ENCODE measurements at places on chromosomes 5 and 9.

GRCh38 chr5:54323495-54323894 is 13.1 kb upstream of the ARL15 start:
- no peak for DNase-seq

- no peak for DNase-seq
These were observed 551.3 kb downstream of the TLE1 start for GRCh38 chr9:81137976-81138568.

DNA sequence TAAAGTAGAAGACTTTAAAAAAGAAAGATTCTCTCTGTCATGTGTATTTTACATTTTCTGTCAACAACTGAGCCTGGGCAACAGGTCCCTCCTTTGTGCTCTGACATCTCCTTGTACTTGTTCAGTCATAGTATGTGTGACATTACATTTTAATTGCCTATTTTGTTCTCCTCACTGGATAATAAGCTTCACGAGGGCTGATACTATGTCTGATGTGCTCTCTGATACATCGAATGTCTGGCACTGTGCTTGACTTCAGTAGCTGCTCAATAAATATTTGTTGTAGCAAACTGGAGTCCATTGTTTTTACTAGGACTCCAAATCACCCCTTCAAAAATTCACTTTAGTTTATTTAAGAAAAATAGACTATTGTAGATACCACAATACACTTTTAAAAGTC is 482.0 kb downstream of the RASEF start:
- DNase-seq = no peak

- no peak for DNase-seq
These were observed 613.2 kb downstream of the TLE1 start for GRCh38 chr9:81076131-81076530.

GRCh38 chr5:35920890-35921289 is 17.5 kb downstream of the CAPSL start:
- no peak for DNase-seq

GRCh38 chr9:34983209-34983608 is 6.3 kb upstream of the DNAJB5 start:
- no peak for DNase-seq

- DNase-seq = no peak
These were observed 2375.8 kb downstream of the MAT2B start for GRCh38 chr5:165881259-165881658.

- DNase-seq = no peak
These were observed 219.5 kb downstream of the KCTD16 start for GRCh38 chr5:144390133-144390532.

DNA sequence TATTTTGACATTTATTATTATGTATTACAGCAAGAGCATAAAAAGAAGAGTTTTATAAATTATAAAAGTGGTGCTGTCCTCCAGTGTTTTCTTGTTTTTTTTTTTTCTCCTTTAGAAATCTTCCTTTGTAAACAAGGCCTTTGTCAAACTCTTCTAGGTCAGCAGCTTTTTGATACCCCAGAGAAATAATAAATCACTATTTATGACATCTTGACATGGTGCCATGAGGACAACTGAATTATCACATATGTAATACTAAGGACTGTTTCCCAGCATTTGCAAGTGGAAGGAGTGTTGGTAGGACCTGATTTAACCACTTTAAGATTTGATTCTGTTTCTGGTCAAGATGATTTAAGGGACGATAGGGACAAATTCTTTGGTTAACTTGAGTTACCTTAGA is 4.6 kb downstream of the SMARCA2 start:
- no peak for DNase-seq

- DNase-seq = no peak
These were observed 16.0 kb downstream of the CTSL start for GRCh38 chr9:87741891-87742290.

- DNase-seq = no peak
These were observed 71.1 kb downstream of the ZNF474 start for GRCh38 chr5:122200450-122200849.

- DNase-seq = no peak
These were observed 204.9 kb downstream of the LRRC70 start for GRCh38 chr5:62783374-62784057.

- no peak for DNase-seq
These were observed 740.2 kb upstream of the ZNF608 start for GRCh38 chr5:125486634-125487033.

GRCh38 chr9:33684831-33685230 is 110.5 kb upstream of the PRSS3 start:
- DNase-seq = no peak

DNA sequence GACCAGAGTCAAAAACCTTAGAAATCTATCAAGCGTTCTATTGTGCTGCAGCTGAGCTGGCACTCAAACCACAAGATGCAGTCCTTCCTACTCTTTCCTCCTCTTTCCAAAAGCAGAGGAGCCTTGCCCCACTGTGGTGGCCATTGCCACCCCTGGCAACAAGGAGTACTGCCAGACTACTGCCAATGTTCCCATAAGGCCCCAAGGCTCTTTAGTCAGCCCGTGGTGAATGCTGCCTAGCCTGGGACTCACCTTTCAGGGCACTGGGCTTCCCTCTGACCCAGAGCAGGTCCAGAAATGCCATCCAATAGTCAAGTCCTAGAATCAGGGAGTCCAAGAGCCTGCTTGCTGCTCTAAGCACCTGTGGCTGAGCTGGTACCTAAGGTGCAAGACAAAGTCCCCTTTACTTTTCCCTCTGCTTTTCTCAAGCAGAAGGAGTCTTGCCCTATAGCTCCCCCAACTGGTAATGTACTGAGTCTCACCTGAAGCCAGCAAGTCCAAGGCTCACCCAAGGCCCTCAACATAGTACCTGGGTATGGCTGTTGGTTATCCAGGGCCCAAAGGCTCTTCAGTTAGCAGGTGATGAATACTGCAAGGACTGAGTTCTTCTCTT is 219.4 kb downstream of the ATPSCKMT start:
- DNase-seq = no peak

DNA sequence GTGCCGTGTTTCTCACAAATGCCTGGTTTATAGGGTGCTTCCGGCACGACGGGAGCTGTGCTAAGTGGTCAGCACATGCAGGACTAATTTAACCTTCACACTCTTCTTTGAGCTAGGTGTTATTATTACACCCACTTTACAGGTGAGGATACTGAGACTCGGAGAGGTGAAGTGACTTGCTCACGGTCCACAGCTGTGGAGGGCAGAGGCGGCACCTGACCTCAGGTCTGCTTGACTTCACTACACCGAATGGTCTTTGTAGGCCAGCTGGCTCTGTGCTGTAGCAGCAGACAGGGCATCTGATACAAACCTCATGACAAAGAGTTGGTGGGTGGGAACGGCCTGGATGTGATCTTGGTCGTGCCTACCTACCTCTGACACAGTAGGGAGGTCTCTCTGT is 102.0 kb upstream of the BOD1 start:
- DNase-seq = no peak

DNA sequence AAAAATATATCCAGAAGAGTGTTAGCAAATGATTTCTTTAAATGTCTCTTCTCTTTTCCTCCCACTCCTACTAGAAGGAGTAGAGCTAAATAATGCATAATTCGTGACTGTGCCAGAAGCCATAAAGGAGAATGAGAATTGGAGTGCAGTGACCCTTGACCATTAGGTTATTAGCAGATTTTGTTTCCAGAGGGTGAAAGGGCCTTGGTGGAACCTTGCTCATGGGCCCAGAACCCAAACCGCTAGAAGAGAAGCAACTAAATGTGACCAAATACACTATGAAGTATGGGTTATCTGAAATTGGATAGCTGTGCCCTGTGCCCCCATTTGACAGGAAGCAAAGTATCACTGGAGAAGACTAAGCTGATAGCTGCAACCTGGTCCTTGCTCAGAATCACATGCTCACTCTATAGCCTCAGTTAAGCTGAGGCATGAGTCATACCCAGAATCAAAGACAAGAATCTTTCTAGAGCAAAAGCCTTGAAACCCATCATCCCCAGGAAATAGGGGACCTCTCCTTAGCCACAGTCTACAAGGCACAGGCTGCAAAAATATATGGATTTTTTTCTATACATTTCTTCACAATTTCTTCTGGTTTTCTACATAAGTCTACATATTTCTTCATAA is 36.3 kb downstream of the CAPSL start:
- no peak for DNase-seq

GRCh38 chr9:136650648-136651047 is 12.1 kb upstream of the EGFL7 start:
- DNase-seq = no peak

DNA sequence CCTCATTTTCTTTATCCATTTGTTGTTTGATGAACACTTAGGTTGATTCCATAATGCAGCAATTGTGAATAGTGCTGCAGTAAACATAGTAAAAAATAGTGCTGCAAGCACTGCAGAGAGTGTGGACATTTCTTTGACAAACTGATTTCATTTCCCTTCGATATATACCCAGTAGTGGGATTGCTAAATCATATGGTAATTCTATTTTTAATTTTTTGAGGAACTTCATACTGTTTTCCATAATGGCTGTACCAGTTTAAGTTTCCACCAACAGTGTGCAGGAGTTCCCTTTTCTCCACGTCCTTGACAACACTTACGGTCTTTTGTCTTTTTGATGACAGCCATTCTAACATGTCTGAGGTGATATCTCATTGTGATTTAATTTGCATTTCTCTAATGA is 138.2 kb upstream of the PLPPR1 start:
- no peak for DNase-seq

DNA sequence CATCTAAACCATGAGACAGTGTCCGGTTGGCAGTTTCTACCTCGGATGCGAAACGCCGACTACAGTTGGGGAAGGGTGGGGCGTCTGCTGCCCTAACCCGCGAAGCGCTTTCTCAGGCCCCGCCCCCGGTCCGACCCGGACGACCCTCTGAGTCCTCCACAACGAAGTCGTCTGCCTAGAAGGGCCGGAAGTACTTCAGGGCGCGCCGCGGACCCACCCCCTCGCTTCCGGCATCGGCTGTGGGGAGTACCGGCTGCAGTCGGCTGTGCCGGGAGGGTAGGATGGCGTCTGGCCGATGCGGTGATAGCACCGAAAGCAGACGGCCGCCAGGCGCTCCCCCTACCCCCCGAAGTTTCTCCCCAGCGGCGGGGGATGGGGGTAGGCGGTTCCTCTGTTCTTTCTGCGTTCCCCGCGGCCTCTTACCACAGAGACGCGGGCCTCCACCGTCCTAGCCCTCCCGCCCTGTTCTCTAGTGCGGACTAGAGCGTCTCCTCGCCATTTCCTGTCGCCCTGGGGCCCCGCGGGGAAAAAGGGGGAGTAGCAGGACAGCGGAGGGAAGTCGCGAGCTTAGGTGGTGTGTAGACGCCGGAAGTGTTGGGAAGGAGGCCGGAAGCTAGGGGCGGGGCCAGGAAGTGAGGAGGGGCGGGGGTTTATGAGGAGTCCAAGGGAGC is at the start of gene TRIM41:
TSS of gene TRIM41 (plus strand) at position 224 of the 671 bp plus-strand sequence. CDS start 719 bp downstream, outside the sequence.
- peak; percentile 95 for DNase-seq

GRCh38 chr5:178551059-178551458 is 39.1 kb downstream of the COL23A1 start:
- DNase-seq = no peak

- no peak for DNase-seq
These were observed 75.7 kb upstream of the FBXW11 start for GRCh38 chr5:172082180-172082579.

DNA sequence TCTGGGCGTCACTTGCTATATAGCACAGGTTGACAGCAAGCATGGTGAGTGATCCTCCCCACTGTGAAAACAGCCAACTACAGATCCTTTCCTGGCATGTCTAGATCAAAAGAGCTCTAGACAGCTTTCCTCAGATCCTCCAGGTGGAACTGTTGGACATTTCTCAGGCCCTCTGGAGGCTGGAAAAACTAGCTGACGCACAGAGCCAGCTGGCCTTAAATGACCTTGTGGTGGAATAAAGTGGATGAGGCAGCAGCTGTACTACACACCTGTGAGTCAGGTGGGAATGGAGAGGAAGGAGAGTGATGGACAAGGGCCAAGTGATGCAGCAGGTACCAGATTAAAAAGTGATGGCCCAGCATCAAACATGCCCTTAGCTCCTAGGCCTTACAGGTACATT is 172.7 kb downstream of the TRIM32 start:
- DNase-seq = no peak

DNA sequence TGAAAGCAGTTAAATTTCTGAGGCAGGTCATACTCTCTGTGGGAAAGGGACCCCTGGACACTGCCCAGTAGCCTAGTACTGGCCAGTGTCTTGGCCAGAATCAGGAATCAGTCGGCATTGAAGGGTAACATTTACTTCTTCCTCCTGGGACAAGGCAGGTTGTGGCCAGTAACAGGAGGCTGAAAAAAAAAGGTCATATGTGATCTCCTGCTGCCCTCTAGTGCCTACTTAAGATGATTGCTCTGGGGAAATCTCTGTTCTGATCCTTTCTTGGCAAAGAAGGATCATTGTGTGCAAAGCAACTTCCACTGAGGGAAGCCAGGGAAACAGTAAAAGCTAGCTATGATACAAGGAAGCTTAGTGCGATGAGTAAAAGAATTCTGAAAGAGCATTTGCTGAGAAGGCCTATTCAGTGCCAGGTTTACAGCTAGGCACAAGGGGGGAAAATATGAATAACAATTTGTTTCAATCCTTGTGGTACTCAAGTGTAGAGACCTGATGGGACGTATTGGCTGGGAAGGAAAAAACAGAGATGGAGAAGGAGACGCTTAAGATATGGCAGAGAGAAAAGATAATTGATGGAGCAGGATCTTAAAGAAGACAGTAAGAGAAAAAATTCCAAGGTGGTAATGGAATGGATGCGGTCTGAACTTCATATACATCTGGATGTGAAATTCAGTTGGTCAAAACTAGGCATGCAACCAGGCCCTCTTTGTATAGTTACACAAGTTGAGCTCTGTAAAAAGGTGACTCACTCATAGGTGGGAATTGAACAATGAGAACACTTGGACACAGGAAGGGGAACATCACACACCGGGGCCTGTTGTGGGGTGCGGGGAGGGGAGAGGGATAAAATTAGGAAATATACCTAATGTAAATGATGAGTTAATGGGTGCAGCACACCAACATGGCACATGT is 25.8 kb upstream of the TRIM32 start:
- DNase-seq = no peak

DNA sequence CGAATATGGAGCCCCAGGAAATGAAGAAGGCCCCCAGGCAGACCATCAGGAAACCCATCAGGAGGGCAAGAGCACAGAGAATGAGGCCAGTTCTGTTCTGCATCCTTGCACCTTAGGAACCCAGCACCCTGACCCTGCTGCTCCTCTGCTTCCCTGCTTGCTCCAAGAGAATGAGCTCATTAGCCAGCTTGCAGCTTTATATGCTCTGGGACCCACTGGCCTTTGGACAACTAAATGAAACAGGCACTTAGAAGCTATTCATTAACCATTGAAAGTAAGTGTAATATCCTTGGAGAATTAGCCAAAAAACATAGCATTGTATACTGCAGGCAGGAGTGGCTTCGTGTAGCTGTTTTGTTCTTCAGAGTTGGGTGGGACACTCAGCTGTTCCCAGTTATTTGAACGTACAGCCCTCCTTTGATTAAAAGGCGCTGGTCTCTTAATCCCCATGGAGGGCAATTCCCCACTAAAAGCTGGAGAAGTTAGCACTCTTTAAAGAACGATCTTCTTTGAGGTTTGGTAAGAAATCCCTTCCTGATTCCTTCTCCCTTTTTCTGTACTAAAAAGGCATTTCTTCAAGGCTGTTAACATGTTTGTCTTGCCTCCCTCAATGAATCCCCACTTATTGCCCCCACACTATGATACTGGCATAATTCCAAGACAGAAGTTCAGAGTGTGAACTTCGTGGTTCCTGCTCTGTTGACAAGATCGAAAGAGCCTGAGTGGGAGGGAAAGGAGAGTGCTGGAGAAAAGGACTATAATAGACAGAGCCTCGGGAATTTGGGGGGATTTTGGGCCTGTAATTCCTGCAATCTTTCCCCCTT is at the start of gene TMEM252:
TSS of gene TMEM252 (minus strand) at position 172 of the 824 bp plus-strand sequence. CDS start at position 103, 69 bp downstream.
- no peak for DNase-seq

Measured in stimulated activated CD8-positive, alpha-beta memory T cell treated with anti-CD3 and anti-CD28 coated beads, Interleukin-7, amount 100 ng/mL, for 24 hours (primary cell).